ENCODE measurements at places on chromosomes 11 and 22. TPM values are rescaled to one million over a fixed set of nuclear protein-coding genes. Genes with fewer than 3 reads are reported as not detected.

- H3K36me3 ChIP-seq: no peaks in the 10 kb centered on the region
- H3K4me3 ChIP-seq: no peak overlapping the region
- H3K27me3 ChIP-seq: no peaks in the 10 kb centered on the region
- no peak for DNase-seq
- peaks cover 4% of the 10 kb centered on the region for H3K4me1 ChIP-seq
These were observed 7.0 kb upstream of the FAM118A start for GRCh38 chr22:45302751-45303150.

- no peak for DNase-seq
- peaks cover 5% of the 10 kb centered on the region for H3K4me1 ChIP-seq
- H3K36me3 ChIP-seq: no peaks in the 10 kb centered on the region
- H3K27ac ChIP-seq: no peak overlapping the region
- H3K4me3 ChIP-seq: no peak overlapping the region
- no peaks in the 10 kb centered on the region for H3K27me3 ChIP-seq
These were observed 5.0 kb upstream of the APOL1 start for GRCh38 chr22:36247955-36248354.

GRCh38 chr11:30837252-30837651 is 251.1 kb upstream of the MPPED2 start:
- no peak for DNase-seq
- H3K4me1 ChIP-seq: no peaks in the 10 kb centered on the region
- H3K4me3 ChIP-seq: no peak overlapping the region
- no peak overlapping the region for H3K27ac ChIP-seq
- no peaks in the 10 kb centered on the region for H3K36me3 ChIP-seq

OPCML gene
- polyA plus RNA-seq: not detected

DNA sequence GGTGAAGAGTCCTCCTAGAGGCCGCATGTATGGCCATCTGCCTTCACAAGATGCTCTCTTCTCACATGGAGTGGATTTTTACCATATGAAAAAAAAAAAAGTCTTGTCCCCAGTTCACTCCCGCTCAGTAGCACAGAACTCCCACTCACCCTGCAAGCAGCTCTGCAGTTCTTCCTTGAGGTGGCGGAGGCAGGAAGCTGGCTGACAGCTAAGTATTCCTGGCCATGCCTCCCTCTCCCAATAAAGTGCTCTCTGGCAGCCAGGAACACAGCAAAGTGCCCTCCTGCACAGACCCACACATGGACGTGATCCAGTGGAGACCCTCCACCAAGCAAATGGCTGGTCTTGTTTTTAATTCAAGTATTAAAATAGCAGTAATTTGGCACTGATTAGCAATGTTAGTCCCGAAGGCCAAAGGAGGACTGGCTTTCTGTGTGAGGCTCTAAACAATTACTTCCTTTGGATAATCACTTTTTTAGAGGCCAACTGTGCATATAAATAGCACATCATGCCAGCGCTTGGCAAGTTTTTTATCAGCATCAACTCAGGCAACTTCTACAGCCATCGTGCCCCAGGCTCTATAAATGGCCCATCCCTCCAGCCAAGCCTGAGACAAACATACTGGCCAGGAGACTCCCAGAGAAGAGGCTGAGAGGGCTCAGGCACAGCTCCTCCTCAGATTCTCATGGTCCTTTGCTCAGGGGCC is 413.6 kb downstream of the OPCML start:
- DNase-seq: no peak
- H3K27me3 ChIP-seq: no peaks in the 10 kb centered on the region
- H3K36me3 ChIP-seq: no peaks in the 10 kb centered on the region
- H3K4me3 ChIP-seq: no peak overlapping the region
- no peak overlapping the region for H3K27ac ChIP-seq

Measured in CD8-positive, alpha-beta memory T cell (primary cell).